ENCODE measurements at places on chromosomes 2 and 18.

DNA sequence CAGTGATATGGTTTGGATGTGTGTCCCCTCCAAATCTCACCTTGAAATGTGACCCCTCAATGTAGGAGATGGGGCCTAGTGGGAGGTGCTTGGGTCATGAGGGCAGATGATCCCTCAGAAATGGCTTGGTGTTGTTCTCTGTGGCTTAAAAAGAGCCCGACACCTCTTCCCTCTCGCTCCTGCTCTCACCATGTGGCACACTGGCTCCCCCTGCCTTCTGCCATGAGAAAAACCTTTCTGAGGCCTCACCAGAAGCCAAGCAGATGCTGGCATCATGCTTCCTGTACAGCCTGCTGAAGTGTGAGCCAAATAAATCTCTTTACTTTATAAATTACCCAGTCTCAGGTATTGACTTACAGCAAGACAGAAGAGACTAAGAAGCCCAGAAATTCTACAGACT lies 357.1 kb downstream of the NRXN1 start:
- DNase-seq, result no peak

- DNase-seq, result no peak
These were observed 185.9 kb upstream of the FOSL2 start for GRCh38 chr2:28206762-28207161.

- no peak for DNase-seq
These were observed 30.4 kb downstream of the CIB4 start for GRCh38 chr2:26610504-26611335.

DNA sequence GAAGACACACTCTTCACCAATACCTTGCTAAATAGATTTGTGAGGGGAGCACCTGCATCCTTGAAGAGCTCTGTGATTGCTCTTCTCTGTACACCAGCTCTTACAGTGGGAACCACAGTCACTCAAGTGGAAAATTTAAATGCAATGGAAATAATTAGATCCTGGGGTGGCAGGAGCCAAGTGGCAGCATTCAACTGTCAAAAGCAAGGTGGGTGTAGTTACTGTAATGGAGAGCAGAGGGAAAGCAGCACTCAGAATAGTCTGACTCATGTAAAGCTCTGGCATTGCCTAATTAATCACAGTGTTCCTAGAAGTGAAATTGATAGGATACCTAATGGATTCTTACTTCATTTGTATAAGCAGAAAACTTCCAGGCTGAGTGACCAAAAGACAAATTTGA lies 245.8 kb downstream of the KCNE4 start:
- DNase-seq, result no peak

DNA sequence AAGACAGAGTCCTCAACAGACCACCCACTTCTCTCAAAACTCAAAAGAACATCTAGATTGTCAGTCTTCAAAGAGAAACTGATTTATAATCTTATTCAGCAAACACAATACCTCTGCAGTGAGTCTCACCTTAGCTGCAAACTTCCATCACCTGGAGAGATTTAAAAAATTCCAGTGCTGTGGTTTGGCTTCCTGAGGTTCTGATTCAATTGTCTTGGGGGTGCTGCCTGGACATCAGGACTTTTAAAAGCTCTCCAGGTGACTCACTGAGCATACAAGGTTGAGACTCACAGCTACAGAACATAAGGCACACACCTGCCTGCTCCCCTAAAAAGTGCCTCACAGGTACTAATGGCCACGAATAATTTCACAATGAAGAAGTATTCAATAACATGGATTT lies 40.3 kb downstream of the RNF152 start:
- DNase-seq, result no peak

DNA sequence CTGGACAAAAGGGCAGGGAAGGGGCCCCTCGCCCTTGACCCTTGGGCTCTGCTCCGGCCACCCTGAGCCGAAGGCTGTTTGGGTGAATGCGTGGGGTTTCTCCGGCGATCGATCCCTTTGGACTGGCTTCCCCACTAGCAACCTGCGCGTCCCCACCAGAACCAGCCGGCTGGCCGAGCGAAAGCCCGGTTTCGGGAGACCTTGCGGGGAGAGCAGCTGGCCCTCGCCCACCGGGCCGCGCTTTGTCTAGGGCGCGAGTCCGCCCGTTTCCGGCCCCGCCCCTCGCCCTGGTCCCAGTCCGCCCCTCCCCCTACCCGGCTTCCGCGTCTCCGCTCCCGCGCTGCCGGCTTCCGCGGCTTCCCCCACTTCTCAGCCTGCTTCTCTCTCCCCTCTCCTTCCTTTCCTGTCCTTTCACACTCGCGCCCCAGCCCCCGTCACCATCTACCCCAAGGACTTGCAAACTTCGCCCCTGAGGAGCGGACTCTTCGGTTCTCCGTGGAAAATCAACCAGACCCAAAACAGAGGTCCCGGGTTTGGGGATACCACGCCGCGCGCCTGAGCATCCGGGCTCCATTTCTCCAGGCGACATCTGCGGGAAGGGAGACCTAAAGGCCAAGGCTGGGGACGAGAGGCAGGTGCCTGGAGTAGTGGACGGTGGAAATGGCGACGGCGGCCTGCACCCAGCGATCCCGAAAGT lies 48.0 kb upstream of the ATP6V1B1 start:
- no peak for DNase-seq

GRCh38 chr18:34643989-34644388 lies 66.1 kb upstream of the DTNA start:
- DNase-seq, result no peak

DNA sequence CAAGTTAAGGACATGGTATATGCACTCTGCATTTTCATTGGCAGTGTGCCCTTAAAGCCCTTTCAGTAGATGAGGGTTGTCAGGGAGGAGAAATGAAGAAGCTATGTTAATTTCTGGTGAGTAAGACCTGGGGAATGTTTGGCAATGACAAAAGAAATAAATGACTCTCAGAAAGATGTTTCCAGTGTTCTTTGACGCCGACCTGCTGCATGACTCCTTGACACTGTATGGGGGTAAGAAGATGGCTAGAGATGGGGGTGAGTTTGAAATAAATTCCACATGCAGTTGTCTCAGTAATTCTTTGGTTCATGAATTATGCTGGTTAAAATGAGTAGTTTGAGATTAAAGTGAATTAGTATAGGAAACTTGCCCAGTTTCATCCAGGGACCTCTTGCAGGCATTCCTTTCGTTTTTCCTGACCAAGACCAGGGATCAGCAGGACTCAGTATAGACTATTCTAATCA lies 5.9 kb downstream of the CCDC121 start:
- DNase-seq, result no peak

DNA sequence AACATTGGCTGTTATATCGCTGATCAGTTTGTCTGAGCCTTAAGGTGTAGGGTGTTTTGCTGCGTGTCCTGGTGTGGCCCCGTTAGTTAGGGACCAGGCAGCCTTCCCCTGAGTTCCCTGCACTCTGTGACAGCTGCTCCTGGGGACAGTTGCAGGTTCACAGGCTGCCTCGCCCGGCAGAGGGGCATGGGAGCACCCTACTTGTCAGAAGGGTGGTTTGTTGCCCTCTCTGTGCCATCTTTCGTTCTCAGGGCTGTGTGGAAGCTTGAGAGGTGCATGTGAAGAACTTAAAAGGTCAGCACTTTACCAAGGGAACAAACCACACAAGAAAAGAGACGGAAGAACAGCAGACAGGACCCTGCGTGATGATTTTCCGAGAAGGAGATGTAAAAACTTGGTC lies 159.6 kb downstream of the LDLRAD4 start:
- no peak for DNase-seq

- no peak for DNase-seq
These were observed 96.8 kb downstream of the ADD2 start for GRCh38 chr2:70671092-70671675.

DNA sequence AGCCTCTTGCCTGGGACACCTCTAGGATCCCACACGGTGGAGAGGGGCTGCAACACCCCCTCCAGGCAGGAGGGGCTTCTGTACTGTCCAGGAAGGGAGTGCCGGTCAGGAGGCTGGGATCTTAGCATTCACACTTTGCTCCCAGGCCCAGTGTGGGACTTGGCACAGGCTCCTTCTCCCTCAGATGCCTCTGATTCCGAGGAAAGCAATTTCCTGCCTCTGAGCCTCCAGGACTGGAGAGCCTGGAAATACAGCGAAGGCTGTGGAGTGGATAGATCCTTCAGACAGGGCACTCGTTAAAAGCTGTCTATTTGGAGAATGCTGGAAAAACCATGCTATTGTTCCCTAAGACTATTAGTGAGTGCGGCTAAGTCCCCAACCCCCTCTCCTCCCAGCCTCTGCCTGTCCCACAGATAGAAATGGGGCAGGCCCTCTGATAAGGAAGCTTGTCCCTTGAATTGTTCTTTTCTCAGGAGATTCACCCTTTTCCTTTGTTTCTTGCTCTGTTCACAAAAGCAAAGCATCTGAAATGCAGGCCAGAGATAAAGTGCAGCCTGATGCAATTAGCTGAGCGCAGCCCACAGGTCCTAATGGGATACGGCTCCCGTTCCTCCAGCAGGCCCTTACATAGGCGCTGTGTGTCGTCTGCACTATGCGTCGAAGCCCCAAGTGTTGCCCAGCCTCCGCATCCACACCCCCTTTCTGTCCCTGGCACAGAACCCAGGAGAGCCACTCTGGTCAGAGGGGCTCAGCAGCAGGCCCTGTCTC lies 252.2 kb downstream of the KLHL29 start:
- no peak for DNase-seq

- no peak for DNase-seq
These were observed 19.4 kb downstream of the TEX44 start for GRCh38 chr2:231612109-231612455.

DNA sequence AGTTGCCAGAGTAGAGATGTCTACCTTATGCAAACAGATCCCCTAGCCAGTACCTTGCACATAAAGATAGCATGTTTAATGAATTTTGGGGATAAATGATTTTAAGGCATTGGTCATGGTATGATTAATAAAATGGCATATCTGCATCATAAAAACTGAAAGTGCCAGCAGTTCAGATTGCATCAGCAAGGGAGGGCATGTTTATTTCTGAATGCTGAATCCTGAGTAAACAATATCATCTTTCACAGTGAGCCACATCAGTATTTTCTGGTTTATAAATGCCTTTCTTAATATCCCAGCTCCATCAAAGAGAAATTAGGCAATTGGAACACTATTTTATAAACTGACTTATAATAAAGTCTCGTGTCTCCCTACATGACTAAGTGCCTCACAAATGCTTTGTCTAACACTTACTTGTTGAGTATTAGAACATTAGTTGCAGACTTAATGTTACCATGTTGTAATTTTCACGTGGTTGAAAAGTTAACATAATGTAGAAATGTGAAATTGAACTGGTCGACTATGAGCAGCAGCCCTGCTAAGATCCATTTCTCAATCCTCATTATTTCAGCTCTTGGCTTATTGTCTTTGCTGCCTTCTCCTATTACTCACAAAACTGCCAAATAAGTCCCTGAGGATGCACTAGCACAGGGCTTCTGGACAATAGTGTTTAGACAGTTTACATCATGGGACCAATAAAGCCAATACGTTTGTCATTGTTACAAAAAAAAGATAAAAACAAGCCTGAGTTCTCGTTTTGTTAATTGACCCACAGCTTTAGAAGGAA lies 48.0 kb downstream of the LANCL1 start:
- DNase-seq, result no peak

DNA sequence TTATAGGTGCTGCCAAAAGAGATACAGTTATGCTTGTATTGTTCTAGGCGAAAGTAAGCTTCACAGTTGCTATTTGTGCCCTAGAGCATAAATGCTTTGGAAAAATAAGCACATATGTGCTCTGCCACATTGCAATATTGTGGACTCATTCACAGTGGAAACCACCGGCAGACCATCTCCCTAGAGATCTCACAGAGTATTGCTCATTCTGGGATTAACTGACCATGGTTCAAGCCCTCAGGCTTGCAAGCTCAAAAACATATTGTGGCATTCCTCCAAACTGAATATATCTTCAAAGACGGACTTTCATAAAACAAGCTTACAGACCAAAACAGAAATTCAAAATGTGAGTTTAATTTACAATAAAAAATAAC lies 158.2 kb upstream of the CCDC150 start:
- DNase-seq, result no peak

- no peak for DNase-seq
These were observed 46.9 kb downstream of the LNPK start for GRCh38 chr2:175955136-175955535.

DNA sequence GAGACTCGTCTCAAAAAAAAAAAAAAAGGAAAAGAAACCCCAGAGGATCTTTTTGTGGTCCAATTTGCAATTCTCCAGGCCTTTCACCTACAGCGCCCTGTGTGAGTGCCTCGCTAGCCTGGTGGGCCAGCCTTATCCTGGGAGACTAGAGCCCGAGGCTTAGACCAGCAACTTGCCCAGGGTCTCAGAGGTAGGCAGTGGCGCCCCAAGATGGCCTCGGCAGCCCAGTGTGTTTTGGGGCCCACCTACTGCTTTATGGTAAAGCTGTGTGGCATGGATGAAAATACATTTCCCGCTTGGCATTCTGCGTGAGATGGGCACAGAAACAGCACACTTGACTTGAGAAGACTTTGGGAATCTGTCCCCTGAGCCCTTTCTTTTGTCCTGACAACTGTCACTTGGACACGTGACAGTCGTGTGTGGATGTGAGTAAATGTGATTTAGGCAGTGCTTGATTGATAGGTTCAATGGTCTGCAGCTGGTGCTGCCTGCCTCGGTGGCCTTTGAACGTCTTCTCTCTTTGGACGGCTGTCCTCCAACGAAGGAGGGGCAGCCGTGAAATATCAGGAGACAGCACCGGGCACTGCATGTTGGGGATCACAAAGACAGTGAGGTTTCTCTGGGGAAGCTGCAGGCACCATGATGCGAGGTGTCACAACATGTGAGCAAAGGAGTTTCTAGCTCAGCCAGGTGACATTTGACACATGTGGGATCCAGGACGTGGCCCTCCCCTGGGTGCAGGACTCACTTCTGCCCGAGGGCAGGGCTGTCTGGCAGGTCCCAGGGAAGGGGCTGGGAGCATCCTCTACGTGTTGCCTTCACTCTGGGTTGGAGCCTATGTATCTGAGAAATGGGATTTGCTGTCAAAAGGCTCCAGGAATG lies 209.5 kb upstream of the TWIST2 start:
- DNase-seq, result no peak

DNA sequence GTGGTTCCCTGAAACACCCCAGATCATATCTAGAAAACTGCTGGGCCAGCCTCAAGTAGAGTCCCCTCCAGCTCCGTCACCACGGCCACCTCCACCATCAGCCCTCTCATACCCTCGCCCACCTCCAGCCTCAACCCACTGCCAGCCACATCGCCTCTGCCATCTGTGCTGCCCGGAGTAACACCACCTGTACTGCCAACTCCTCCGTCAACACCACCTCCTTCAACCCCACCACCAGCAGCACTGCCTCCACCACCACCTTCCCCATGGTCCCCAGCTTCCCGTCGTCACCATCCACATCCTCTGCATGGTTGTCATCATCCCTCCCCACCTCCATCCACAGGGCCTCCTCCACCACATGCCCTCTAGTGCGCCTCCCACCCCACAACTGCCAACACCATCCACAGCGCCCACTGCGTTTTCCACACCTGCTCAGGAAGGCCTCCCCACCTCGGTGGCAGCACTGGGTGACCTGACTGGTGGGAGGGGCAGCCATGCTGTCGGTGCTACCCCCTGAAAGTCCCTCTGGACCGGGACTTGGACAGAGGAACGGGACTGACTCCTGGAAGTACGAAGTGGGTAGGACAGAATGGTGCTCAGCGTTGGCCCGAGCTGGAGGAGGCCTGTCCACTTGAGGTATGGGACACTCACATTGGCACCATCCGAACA lies 1.6 kb downstream of the SNED1 start:
- no peak for DNase-seq

Data from SHP77 treated with DMSO at 0.1 percent for 48 hours (cell line).